Stimulated activated CD8-positive, alpha-beta memory T cell treated with anti-CD3 and anti-CD28 coated beads, Interleukin-2, amount 100 ng/mL, for 1 hour (primary cell): ENCODE measurements at places on chromosomes 3 and 15.

GRCh38 chr15:52735231-52736089, 54.7 kb downstream of the ONECUT1 start:
- DNase-seq = peak; percentile 44

DNA sequence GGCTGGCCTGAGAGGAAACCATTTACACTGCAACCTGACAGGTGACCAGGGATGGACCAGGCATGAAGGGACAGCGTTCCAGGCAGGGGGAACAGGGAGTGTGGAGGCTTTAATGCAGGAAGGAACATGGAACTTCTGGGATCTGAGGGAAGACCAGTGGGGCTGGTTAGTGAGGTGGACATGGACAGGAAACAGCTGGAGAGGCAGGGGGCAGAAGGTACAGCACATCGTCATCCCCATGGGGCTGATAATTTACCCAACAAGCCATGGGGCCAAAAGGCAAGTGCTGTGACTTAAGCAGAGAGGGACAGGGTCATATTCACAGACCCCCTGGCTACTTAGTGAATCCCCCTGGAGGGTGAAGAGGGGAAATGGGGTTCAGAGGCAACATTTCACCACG, 77.0 kb upstream of the LARS2 start:
- no peak for DNase-seq

DNA sequence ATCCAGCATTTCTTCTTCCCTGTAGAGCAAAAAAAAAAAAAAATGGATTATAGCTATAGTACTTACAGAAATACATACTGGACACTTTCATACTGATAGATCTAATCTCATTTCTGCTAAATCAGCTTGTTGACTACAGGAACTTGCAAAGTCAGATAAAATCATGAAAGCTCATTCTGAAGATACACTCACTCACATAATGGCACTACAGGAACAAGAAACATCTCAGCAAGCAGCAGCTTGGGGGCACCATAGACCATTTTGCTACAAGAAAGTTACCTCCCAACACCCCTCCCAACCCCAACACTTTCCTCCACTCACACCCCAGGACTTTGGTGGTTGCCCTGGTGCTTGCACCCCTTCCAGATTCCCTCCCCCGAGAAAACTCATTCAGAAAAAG, 4.6 kb downstream of the MYH15 start:
- DNase-seq = no peak

GRCh38 chr3:123899300-123899865, 15.3 kb upstream of the MYLK start:
- no peak for DNase-seq

DNA sequence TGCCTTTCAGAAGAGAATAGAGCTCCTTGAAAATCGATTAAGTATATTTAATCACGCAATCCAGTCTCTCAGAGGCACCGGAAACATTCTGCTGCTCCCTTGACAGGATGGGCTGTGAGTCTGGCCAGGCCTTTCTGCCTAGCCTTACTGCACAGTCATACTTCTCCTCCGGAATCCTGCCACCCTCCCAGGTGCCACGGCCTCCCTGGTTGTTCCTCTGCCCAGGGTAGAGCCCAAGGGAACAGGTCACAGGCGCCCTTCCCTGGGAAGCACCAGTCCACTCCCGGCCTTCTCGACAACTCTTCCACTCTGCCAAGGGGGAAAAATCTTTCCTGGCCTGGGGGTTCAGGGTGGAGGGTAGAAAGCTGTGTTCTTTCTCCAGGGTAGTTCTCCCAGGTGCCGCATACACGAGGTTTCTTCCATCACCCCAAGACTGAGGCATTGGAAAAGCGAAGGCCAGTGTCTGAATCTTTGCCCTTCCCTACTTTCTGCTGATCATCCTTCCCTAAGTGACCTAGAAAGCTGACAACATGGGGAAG, 17.4 kb upstream of the SYNM start:
- DNase-seq = no peak

DNA sequence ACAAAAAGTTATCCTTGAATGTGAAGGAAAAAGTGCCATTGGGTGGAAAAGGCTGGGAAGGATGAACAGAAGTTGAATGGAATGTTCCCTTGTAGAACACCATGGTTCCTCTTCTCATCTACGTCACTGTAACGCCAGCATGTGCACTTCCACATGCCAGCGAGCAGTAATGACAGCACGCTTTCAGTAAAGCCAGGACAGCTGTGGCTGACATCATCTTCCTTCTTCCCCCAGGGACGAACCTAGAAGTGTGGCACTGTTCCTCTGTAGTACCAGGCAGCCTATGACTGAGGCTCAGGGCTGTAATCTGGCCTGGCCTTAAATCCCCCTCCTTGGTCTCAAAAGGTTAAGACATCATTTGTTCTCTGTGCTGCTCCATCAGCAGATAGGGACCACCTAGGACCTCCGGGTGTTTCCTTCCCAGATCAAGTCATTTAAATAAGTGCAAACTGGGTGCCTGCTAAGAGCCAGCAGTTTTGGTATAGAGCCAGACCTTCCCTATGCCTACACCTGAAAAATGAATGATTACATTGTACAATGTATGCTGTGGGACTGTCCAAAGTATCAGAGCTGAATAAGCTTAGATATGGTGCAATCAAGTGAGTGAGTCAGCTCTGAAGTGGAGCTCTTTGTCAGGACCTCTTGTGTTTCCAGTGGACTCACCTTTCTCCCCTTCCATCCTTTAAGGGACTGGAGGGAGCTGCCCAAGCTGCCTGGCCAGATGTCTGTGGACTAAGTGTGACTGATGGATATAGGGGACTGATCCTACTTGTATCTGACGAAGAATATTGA, 5.6 kb upstream of the SRPRB start:
- no peak for DNase-seq

GRCh38 chr3:124775877-124776276, 45.6 kb downstream of the UMPS start:
- no peak for DNase-seq

DNA sequence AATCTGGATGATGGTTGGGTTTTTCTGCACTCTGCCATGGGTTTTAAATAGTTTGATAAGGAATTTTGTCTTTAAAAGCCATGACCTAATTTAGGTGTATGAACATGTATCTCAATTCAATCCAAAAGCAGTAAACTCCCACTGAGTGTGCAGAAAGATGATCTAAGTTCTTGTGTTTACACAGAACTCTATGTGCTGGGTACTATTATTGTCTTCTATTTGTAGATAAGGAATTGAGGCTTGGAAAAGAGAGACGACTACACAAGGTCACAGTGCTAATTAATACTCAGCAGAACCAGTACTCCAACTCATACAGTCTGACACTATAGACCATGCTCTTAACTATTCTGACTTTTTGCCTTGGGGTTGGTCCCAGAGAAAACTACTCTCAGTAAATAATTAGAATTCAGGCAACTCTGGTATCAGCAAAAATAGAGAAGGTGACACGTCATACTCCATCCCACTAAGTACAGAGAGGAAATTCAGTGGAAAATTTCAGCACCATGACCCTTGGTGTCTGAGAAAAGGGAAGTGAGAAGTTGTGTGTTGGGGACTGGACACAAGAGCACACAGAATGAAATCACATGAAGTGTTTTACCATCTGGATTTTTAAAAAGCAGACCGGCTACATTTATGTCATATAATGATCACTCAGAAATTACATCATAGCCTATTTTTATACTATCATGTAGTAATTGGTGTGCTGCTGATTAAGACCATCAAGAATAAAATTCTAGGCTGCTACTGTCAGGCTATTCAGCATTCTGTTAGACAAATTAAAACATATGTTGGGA, 18.3 kb upstream of the MYH15 start:
- no peak for DNase-seq

DNA sequence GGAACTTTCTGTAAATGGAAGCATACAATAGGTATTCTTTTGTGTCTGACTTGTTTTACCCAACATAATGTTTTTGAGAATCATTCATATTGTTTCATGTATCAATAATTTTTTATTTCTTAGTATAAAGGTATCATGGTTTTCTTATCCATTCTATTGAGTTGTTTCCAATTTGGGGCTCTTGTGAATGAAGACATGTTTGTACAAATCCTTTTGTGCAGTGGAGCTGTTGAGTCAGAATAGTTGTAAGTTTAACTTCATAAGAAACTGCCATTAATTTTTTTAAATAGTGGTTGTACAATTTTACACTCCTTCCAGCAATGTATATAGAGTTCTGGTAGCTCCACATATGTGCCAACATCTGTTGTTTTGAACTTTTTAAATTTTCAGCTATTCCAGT, 59.2 kb upstream of the THSD4 start:
- DNase-seq = no peak

DNA sequence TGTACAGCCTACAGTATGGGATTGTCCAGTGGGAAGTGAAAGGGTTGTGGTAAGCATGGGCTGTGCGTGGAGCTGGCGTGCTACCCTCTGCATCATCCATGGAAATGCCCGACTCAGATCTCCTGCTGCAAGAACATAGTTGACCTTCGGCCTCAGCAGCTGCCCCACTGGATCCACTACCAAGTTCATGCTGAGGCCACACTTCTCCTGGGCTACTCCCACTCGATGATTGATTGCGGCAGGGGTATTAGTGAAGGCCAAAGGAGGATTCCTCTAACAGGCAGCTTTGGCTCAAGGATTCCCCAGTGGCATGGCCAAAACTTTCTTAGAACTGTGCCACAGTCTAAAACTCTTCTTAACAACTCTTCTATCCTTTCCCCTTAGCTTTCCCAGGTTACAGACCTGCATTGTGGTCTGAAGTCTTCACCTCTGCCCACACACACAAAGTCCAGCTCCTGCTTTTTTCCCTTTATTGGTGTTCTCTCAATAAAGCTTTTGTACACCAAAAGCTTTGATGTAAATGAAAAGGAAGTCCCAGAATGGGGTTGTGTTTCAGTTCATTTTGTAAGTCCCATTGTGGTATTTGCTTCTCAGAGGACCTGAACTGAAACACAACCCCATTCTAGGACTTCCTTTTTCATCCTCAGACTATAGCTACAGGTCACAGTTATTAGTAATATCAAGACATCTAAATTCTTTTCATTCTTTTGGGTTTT, 4.9 kb upstream of the TBC1D5 start:
- DNase-seq = no peak

GRCh38 chr3:136817448-136817847, 1.5 kb upstream of the SLC35G2 start:
- no peak for DNase-seq

DNA sequence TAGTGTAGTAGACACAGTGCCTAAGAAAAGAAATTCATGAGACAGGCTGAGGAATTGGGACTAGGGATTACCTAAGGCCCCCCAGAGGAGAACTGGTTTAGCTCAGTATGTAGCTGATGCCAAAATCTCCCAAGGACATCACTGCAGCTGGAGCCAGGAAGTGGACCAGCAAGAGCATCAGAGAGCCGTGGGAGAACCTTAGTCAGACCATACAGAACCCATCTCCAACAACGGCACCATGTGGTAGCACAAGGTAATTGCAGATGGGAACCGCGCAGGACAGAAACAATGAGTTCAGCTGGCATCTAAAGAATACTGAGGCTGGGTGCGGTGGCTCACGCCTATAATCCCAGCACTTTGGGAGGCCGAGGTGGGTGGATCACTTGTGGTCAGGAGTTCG, 81.7 kb downstream of the WNT5A start:
- DNase-seq = no peak

- DNase-seq = no peak
Measured at GRCh38 chr15:44015545-44016305, 179.3 kb downstream of the FRMD5 start.

- no peak for DNase-seq
Measured at GRCh38 chr3:66472313-66473134, 28.3 kb downstream of the LRIG1 start.

GRCh38 chr15:59492389-59493377, 54.7 kb downstream of the FAM81A start:
- peak; percentile 14 for DNase-seq

DNA sequence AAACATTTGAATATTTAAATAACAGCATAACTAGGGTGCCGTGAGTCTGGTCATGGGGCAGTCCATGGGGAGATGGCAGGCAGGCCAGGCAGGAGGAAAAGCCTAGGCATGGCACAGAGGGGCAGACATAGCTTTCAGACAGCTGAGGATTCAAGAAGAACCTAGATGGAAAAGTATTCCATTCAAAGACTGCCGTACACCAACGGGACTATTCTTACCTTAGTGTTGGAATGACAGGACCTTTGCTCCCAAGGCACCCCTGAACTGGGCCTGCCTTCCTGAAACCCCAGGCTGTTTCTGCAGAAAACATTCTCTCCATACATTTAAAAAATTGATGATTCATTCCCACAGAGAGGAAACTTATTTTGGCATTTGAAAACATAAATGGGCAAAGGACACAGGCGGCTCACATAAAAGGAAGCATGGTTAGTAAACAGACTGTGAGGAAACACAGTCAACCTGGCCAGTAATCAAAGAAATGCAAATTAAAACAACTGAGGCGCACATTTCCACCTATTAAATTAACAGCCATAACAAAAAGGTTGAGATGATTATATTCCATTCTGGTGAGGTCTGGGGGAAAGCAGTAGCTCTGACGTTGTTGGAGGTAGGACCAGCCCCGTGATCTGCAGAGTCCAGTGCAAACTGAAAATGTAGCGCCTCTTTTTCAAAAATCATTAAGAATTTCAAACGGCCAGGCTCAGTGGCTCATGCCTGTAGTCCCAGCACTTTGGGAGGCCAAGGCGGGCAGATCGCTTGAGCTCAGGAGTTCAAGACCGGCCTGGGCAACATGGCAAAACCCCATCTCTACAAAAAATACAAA, 71.3 kb upstream of the SMAD3 start:
- DNase-seq = no peak

DNA sequence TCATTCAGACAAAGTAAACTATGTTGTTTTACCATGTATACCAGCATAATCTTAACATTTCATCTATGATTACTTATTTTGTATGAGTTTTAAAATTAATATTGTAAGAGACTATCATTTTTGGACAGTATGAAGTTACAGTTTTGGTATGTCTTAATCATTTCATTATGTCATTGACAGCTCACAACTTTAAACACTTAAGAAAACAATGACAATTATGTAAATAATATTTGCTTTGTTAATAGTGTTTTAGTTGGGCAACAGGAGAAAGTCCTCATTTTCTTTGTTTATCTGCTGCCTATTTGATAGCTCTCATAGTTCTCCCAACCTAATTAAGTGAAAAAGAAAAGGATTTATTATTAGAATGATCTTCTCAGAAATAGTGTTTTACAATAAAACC, 80.2 kb downstream of the MEF2A start:
- no peak for DNase-seq

DNA sequence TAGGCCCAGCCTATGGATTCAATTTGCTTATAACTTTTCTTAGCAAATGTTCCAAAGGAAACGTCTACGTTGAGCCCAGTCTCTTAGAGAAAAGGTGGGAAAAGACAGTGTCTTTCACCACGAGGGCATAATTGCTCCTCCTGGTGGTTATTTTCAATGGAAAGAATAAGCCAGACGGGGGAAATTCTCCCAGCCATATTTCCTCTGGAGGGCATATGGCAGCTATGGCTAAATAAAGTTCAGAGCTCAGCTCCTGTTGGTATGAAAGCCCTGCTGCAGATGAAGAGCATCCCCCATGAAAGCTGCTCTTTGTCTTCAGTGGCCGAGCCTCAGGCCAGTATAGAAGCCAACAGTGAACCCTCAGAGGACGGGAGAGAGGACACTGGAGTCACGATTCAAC, 297.9 kb downstream of the RYR3 start:
- no peak for DNase-seq
